ENCODE measurements at places on chromosomes 16 and 17.

GRCh38 chr17:35256629-35257028 is 13.8 kb downstream of the SLFN5 start:
- no peaks in the 10 kb centered on the region for H3K36me3 ChIP-seq
- no peak overlapping the region for H3K27ac ChIP-seq
- no peak overlapping the region for H3K4me3 ChIP-seq
- H3K27me3 ChIP-seq: no peaks in the 10 kb centered on the region
- peak; percentile 42 for DNase-seq

DNA sequence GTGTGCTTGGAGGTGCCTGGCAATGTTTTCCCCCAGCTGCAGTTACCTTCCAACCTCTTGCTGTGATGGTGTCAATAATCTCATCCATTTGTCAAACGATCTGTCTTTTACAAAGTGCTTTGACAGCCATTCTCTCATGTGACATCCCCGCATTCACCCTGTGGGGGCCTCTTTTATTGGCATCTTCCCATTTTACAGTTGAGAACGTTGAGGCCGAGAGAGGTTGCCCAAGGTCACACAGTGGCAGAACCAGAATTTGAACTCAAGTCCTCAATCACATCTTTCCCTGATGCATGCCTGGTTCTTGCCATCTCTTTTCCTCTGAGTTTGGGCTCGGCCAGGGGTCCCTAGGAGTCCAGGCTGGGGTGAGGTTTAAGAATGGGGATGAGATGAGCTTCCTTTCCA is 1.5 kb downstream of the TAOK2 start:
- peaks cover 27% of the 10 kb centered on the region for H3K4me1 ChIP-seq
- peak overlapping the region; percentile 98 for H3K4me3 ChIP-seq
- no peak for DNase-seq
- no peak overlapping the region for H3K27ac ChIP-seq
- peaks cover 16% of the 10 kb centered on the region for H3K27me3 ChIP-seq
- H3K36me3 ChIP-seq: peaks cover 18% of the 10 kb centered on the region

GRCh38 chr17:80718428-80718827 is 173.8 kb downstream of the RPTOR start:
- DNase-seq: no peak
- H3K4me1 ChIP-seq: no peaks in the 10 kb centered on the region
- H3K27me3 ChIP-seq: no peaks in the 10 kb centered on the region
- H3K36me3 ChIP-seq: 0 out of 2 replicates have a peak, but pooled peaks cover 3% of the 10 kb centered on the region
- H3K27ac ChIP-seq: no peak overlapping the region
- no peak overlapping the region for H3K4me3 ChIP-seq

GRCh38 chr16:5838071-5838470 is 740.5 kb upstream of the EEF2KMT start:
- no peak overlapping the region for H3K4me3 ChIP-seq
- no peaks in the 10 kb centered on the region for H3K27me3 ChIP-seq
- H3K4me1 ChIP-seq: no peaks in the 10 kb centered on the region
- H3K27ac ChIP-seq: no peak overlapping the region

DNA sequence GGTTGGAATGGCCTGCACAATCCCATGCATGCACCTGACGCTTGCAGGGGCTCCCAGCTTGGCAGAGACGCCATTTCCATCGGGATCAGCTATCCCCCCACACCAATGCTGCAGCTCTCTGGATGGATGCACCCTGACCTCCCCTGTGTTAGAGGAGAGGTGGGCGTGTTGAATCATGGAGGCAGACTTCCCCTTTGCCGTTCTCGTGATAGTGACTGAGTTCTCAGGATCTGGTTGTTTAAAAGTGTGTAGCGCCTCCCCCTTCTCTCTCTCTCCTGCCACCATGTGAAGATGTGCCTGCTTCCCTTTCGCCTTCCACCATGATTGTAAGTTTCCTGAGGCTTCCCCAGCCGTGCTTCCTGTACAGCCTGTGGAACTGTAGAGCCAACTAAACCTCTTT is 17.8 kb upstream of the KCNH6 start:
- no peaks in the 10 kb centered on the region for H3K4me1 ChIP-seq
- H3K36me3 ChIP-seq: no peaks in the 10 kb centered on the region
- no peak overlapping the region for H3K4me3 ChIP-seq

- DNase-seq: no peak
- peaks cover 28% of the 10 kb centered on the region for H3K4me1 ChIP-seq
- no peaks in the 10 kb centered on the region for H3K36me3 ChIP-seq
- no peaks in the 10 kb centered on the region for H3K27me3 ChIP-seq
- H3K4me3 ChIP-seq: no peak overlapping the region
Observed at GRCh38 chr16:2987286-2987685, 7.0 kb upstream of the PKMYT1 start.

GRCh38 chr17:80555266-80555665 is 10.6 kb downstream of the RPTOR start:
- no peaks in the 10 kb centered on the region for H3K36me3 ChIP-seq
- no peaks in the 10 kb centered on the region for H3K4me1 ChIP-seq
- H3K27ac ChIP-seq: no peak overlapping the region
- H3K4me3 ChIP-seq: no peak overlapping the region
- no peaks in the 10 kb centered on the region for H3K27me3 ChIP-seq

- no peak overlapping the region for H3K27ac ChIP-seq
- peak; percentile 33 for DNase-seq
- no peaks in the 10 kb centered on the region for H3K36me3 ChIP-seq
Observed at GRCh38 chr17:52376137-52376536, 217.6 kb upstream of the CA10 start.

GRCh38 chr17:28326114-28326513 is 7.1 kb downstream of the TMEM97 start:
- peaks cover 22% of the 10 kb centered on the region for H3K36me3 ChIP-seq
- no peak overlapping the region for H3K27ac ChIP-seq
- no peak for DNase-seq
- H3K27me3 ChIP-seq: no peaks in the 10 kb centered on the region
- no peak overlapping the region for H3K4me3 ChIP-seq

DNA sequence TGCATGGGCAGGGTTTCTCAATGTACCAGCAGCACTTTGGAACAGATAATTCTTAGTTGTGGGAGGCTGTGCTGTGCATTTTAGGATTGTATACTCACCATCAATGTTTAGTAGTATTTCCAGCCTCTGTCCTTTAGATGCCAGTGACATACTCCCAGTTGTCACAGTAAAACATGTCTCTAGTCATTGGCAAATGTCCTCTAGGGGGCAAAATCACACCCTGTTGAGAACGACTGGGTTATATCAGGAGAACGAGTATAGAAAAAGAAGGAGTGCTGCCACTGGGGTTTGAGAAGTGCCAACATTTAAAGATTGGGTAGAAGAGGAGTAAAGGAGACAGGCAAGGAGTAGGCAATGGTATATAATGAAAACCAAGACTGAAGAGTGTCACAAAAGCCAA is 37.9 kb upstream of the SMIM36 start:
- no peak overlapping the region for H3K27ac ChIP-seq
- no peak overlapping the region for H3K4me3 ChIP-seq
- no peaks in the 10 kb centered on the region for H3K27me3 ChIP-seq
- H3K36me3 ChIP-seq: no peaks in the 10 kb centered on the region

- H3K4me3 ChIP-seq: peak overlapping the region; percentile 76
- no peaks in the 10 kb centered on the region for H3K4me1 ChIP-seq
- H3K36me3 ChIP-seq: peaks cover 11% of the 10 kb centered on the region
Observed at GRCh38 chr17:61928101-61928436, 287 bp upstream of the INTS2 start.

- no peak for DNase-seq
- H3K36me3 ChIP-seq: no peaks in the 10 kb centered on the region
- H3K27me3 ChIP-seq: no peaks in the 10 kb centered on the region
Observed at GRCh38 chr17:35901631-35902175, 21.5 kb upstream of the CCL5 start.

GRCh38 chr16:6104428-6104827 is 1006.8 kb upstream of the EEF2KMT start:
- 0 out of 2 replicates have a peak, but pooled peaks cover 8% of the 10 kb centered on the region for H3K4me1 ChIP-seq
- H3K27ac ChIP-seq: no peak overlapping the region
- no peaks in the 10 kb centered on the region for H3K27me3 ChIP-seq
- no peak overlapping the region for H3K4me3 ChIP-seq

- H3K27ac ChIP-seq: no peak overlapping the region
- DNase-seq: no peak
- H3K36me3 ChIP-seq: no peaks in the 10 kb centered on the region
- peaks cover 97% of the 10 kb centered on the region for H3K27me3 ChIP-seq
Observed at GRCh38 chr16:67166598-67167168, 2.1 kb downstream of the HSF4 start.

DNA sequence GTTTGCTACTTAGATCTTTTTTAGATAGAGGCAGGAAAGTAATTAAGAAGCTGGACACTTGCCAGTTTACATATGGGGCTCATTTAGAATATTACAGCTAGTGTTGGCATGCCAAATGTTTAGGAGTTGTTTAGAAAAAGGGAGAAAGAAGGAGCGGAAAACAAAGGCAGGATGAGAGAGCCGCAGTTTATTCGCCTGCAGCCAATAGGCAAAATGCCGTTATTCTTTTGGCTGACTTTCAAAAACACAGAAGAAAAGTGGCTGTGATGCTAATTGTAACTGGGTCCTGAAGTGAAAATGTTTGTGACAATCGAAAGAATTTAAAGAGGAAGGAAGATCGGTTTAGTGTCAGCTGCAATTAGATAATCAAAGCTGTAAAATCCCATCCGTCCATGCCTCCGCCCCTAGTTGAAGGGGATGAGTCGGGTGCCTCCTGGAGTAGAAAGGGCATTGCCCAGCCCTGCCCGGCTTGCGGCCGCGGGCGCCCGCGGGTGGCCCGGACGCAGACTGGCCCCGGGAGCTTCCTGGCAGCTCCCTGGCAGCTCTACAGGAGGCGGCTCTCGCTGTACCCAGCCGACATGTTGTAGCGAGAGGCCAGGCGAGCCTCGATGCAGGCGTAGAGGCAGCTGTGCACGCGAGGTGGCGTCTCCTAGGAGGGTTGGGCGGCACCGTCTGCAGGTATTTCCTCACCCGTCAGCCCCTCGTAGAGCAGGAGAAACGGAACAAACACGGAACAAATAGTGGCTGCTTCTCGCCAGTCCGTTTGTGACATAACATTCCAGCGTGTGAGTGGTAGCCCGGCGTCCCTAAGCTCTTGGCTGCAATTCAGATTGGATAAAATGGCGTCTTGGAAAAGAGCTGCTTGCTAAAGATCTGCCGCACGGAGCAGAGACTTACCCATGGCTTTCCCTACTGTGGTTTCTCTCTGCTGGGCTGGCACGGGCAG is 82.2 kb downstream of the TNRC6C start:
- DNase-seq: peak; percentile 27
- H3K4me3 ChIP-seq: no peak overlapping the region
- no peaks in the 10 kb centered on the region for H3K36me3 ChIP-seq
- no peaks in the 10 kb centered on the region for H3K27me3 ChIP-seq
- H3K27ac ChIP-seq: no peak overlapping the region

GRCh38 chr16:67237396-67238277 is 9.6 kb downstream of the FHOD1 start:
- H3K4me1 ChIP-seq: peaks cover 10% of the 10 kb centered on the region
- no peak for DNase-seq
- H3K27ac ChIP-seq: 0 out of 2 replicates have a peak overlapping the region, but pooled peaks have one; percentile 19
- H3K36me3 ChIP-seq: peaks cover 6% of the 10 kb centered on the region
- H3K4me3 ChIP-seq: no peak overlapping the region

DNA sequence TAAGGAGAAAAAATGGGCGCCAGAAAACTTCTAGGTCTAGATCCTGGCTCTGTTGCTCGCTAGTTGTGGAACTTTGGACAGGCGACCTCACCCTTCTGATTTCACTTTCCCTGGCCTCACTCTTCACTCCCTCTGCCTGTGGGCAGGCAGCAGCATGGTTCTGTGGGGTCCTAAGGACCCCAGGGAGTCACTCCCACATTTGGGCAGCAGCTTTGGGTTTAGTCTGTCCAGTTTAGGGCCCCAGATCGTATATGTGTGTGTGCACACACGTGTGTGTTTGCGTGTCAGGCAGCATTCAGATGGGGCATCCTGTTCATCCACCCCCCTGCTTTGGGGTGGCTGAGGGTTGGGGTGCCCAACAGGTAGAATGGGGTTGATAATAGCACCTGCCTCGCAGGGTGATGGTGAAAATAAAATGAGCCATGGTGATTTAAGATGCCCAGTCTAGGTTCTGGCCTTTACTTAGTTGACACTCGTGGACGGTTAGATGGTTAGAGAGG is 102.2 kb downstream of the RAB11FIP4 start:
- no peak overlapping the region for H3K27ac ChIP-seq
- peaks cover 55% of the 10 kb centered on the region for H3K4me1 ChIP-seq
- H3K27me3 ChIP-seq: no peaks in the 10 kb centered on the region
- no peak overlapping the region for H3K4me3 ChIP-seq

GRCh38 chr16:3007957-3008689 is 4.6 kb upstream of the CLDN9 start:
- no peaks in the 10 kb centered on the region for H3K36me3 ChIP-seq
- H3K27me3 ChIP-seq: peaks cover 11% of the 10 kb centered on the region
- H3K4me1 ChIP-seq: peaks cover 67% of the 10 kb centered on the region
- peak overlapping the region; percentile 55 for H3K4me3 ChIP-seq

Data from GM23338 (cell line).